ENCODE measurements at places on chromosomes 3 and 15.

- DNase-seq = no peak
These were observed 134.0 kb upstream of the IL12A start for GRCh38 chr3:159854500-159855124.

DNA sequence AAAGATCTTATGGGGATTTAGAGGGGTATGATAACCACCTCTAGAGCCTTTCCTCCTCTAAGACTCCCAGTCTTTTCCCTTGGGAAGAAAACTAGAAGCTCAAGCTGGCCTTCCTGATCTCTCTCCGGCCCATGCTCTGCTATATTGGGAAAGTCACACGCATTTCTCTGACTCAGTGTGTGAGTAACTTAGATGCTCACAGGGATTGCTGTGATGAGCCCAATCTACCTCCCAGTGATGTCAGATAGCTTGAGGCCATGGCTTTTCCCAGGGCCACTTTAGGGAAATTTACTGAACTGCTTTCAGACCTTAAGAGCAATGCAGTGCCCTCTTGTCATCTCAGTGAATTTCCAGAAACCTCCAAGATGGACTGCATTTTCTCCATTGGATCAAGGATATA lies 8.6 kb upstream of the ST8SIA2 start:
- no peak for DNase-seq

DNA sequence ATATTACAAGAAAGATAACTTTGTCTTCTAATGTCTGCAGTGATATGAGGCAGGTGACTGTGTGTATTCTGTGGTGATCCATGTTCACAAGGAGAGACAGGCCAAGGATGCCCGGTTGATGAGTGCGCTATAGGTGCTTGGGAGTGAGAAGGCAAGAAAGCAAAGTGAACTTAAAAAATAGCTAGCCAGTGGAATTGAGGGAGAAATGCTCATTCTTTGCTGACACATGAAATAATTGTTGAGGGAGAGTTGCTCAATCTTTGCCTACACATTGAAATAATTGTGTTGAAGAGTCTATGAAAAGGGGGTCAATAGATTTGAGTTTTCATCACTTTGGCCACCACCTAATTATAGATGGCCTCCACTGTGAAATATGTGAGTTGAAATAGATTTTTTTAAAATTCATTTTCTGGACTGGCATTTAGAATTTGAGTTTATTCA lies 156.3 kb downstream of the LPP start:
- DNase-seq = no peak

DNA sequence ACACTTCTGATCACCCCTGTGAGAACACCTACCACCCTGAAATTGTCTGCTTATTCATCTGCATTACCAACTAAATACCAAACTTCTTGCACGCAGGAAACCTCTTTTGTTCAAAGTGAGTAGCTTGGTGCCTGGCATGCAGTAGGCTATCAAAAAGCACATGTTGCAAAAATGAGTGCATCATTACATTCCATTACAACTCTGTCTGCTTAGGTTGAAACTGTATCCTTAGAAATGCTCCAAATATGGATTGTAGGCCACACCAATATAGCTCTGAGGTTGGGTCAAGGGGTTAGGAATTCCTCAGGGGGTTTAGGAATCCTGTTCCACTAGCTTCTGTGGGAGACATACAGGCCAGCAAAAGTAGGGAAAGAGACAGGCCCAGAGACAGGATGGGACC lies 107.2 kb downstream of the THRB start:
- no peak for DNase-seq

GRCh38 chr15:43436395-43436794 lies 56.6 kb downstream of the TP53BP1 start:
- DNase-seq = no peak

- DNase-seq = no peak
These were observed 7.1 kb downstream of the ISLR2 start for GRCh38 chr15:74137537-74137894.

DNA sequence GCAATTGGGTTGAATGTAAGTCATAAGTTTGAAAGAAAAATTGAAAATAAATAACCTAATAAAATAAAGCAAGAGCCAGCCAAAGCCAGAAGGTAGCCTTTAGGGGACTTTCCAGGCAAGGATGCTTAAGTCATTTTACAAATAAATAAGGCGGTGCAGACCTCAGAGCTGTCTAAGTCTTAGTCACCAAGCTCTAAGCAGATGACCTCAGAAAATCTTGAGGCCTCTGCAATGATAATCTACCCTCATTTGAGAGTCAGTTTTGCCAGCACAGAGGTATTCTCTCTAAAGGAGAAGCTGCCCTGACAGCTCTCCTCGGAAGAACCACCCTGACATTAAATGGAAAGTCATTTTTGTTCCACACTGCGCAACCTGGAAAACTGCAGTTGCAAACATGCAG lies 113.9 kb downstream of the OXNAD1 start:
- DNase-seq = no peak

DNA sequence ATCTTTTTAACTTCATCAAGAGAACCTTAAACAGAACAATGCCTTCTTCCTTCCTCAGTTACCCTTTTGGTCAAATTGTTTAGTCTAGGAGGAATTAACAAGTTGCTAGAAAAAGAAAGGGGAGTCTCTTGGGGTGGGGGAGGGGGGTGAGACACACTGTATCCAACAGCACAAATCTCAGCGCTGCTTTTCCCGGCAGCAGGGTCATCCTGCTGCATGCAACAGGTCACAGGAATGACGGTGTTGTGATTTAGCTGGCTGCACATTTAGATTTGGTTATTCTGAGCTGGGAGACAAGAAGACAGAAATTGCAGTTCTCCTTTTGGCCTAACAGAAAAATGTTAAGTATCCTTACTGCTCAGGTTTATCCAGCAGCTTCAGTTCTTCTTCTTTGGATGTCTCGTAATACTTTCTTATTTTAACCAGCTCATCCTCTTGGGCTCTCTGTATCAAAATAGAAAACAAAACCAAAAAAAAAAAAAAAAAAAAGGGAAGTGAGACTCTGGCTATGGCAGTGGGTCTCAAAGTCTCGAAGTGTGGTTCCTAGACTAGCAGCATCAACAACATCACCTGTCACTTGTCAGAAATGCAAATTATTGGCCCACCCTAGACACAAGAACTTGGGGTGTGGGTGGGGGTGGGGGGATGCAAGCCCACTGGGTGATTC lies 190.5 kb downstream of the GREM1 start:
- no peak for DNase-seq

GRCh38 chr3:149314807-149315578 lies 18.4 kb downstream of the TM4SF18 start:
- DNase-seq = no peak

DNA sequence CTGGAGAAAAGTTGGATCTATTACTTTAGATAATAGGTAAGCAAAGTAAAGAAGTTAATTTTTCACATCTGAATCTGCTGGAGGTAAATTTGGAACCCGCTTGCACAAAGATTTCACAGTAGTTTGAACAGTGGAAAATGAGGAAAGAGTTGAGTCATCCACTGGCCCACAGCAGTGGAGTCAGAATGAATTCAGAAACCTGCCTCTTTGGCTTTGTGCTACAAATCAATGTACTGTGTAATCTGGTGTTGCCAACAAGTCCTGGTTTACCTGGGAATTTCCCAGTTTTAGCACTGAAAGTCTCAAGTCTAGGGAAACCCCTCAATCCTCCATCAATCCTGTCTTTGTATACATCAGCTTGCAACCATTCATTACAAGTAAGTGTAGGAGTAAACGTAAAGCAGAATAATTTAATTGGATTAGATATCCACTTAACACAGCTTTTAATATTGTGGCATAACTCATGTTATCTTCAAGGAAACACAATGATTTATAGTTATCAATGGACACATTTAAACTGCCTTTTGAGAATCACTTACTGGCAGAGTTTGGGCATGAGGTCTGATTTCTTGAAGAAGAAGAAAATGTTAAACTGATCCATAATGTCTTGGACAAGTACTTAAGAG lies 100.6 kb downstream of the DCLK3 start:
- DNase-seq = no peak

GRCh38 chr15:42994546-42994945 lies 74.0 kb upstream of the TTBK2 start:
- DNase-seq = no peak

DNA sequence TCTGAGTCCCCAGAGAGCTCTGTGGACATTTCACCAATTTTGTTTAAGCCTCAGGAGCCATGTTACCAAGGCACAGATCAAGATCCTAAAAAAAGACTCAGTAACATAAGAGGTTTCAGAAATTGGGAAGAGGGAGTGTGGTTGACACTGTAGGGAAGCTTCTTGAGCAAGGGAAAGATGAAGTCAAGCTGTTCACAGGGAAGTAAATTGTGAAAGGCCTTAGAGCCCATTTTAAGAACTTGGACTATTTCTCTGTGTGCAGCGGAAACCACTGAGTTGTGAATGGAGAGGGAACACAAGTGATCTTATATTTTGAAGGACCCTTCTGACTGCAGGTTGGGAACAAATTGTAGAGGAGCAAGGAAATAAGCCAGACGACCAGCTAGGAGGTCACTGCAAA lies 18.7 kb downstream of the BCL2A1 start:
- no peak for DNase-seq

- DNase-seq = no peak
These were observed 12.0 kb upstream of the GRIP2 start for GRCh38 chr3:14552041-14552648.

DNA sequence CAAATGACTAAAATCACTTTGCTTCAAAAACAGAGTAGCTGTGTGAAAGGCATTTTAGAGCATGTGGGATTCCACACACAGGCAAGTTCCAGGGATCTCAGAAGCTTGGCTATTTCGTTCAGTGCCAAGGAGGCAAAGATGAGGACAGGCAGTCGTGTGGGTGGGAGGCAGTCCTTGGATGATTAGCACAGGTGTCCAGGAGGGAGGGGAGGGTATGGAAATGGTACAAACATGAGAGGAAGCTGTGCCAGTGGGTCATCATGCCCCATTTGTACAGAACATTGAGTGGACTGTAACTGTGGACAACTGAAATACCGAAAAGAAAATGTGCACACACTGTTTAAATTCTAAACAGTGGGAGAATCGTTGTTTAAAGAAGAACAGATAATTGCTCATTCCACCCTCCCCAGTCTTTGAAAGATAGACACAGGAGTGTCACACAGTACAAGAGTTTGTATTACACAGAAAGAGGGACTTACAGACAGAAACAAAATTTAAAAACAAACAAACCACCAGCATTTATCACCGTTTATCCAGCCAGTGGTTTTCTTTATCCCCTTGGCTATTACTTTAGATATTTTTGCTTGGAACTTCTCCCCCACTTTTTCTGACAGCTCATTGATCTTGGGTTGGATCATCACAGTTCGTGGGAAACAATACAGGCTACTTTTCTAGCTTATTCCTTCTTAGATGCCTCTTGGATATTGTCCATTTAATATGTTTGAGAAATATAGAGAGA lies 122.9 kb downstream of the GREM1 start:
- DNase-seq = no peak

- DNase-seq = no peak
These were observed 47.1 kb upstream of the MAPKBP1 start for GRCh38 chr15:41727143-41727542.

DNA sequence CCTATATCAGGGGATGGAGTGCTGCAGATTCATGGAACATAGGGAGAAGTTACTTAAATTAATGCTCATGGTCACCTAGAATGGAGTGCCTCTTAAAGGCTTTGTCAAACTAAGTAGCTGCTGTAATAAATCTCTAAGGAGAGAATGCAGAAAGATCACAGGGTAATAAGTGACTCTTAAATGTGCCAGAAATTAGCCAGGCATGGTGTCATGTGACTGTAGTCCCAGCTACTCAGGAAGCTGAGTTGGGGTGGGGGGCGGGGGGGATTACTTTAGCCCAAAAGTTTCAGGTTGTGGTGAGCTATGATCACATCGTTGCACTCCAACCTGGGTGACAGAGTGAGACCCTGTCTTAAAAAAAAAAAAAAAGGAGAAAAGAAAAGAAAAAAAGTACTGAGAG lies 90.9 kb upstream of the ASB14 start:
- DNase-seq = no peak

DNA sequence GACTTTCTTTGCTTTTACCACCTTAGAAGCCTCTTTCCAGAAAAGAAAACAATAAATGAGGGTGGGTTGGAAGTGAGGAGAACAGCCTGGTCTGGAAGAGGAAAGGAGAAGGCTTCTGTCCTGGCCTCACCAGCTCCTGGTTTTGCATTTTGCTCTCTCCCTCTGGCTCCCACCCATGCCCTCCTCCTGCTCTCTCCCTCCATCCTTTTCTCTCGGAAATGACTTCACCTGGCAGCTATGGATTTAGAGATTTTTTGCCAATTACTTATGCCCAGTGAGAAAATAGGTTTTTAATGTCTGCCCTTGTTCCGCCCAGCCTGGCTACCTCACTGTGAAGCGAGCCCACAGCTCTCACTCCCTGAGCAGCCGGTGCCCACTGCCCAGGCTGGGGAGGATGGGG lies 77.9 kb upstream of the NTRK3 start:
- no peak for DNase-seq

DNA sequence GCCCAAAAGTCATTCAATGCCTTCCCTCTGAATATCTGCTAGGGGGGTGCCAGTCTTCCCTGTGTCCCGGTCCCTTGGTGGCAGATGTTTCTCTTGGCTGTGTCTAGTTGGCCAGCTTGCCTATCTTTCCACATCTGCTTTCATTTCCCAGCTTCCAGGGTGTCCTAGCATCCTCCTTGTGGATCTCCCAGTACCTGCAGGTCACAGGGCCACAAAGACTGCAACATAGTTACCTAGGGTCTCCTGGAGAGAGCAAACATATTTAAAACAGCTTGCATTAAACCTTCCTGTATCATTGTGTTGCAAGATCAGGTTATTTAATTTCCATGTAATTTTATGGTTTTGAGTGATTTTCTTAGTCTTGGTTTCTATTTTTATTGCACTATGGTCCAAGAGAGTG lies 400.1 kb downstream of the GRM7 start:
- no peak for DNase-seq

- DNase-seq = peak; percentile 37
These were observed at the start of gene CD200R1 for GRCh38 chr3:112974894-112975293. Gene CD200R1, minus strand, starts transcription at chr3:112975103. Its CDS starts 246 bp downstream, at chr3:112974857.

DNA sequence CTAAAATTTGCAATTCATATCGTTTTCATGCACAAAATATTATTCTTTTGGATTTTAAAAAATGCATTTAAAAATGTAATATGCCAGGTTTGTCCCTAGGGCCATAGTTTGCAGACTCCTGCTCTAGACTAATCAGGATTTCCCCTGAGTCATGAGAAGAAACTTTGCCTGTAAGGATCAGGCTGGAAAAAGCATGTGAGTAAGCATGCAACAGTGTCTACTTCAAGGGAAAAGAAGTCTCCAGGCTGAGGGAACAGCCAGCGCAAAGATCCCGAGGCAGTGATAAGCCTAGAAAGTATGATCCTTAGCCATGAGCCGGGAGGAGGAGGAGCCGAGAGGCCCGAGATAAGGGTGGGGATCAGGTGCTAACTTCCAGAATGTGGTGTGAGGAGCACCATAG lies 382.8 kb upstream of the CFAP20DC start:
- DNase-seq = no peak

DNA sequence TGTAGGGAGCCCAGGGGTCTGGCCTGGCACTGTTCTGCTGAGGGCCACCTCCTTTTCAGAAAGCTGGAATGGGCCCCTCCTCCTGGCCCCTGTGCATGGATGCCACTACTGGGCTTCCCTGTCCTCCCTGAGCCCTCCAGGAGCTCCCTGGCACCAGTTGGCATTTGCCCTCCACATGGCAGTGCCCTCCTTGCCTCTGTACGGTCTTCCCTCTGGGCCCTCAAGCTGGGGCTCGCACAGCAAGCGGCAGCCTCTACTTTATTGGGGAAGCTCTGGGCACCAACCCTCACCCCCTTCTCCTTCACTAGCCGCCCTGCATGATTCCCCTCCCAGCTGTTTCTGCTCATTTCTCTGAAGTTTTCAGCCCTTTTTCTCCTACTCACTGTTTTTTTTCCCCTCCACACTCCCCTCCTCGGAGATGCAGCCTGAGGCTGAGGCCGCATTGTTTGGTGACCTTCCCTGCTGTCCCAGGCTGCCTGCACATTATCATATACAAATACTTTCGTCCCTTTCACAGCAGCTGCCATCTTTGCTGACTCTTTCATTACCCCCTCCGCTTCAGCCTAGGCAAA lies 127.3 kb downstream of the EEFSEC start:
- no peak for DNase-seq

Measured in activated T-cell treated with anti-CD3 and anti-CD28 coated beads, Interleukin-2, amount 50 U/mL, for 48 hours (primary cell).